Foreskin fibroblast (primary cell): ENCODE measurements at places on chromosomes 3 and 15.

DNA sequence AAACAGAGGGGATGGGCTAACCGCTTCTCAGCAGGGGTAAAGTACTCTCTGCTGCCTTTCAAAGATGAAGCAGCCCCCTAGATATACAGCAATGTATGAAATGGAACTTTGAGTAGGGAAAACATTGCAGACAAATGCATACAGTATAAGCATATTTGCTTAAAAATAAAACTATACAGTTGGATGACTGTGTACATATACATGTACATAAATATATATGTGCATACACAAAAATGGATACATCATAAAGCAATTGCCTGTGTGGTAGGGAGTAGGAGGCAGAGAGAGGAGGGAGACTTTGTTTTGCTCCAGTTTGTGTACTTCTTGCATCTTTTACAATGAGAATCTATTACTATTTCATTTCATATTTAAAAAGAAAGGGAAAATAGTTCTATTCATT, 28.4 kb downstream of the NSMCE3 start:
- DNase-seq = no peak

GRCh38 chr15:52005748-52006701, 13.0 kb upstream of the MAPK6 start:
- DNase-seq = peak; percentile 53

DNA sequence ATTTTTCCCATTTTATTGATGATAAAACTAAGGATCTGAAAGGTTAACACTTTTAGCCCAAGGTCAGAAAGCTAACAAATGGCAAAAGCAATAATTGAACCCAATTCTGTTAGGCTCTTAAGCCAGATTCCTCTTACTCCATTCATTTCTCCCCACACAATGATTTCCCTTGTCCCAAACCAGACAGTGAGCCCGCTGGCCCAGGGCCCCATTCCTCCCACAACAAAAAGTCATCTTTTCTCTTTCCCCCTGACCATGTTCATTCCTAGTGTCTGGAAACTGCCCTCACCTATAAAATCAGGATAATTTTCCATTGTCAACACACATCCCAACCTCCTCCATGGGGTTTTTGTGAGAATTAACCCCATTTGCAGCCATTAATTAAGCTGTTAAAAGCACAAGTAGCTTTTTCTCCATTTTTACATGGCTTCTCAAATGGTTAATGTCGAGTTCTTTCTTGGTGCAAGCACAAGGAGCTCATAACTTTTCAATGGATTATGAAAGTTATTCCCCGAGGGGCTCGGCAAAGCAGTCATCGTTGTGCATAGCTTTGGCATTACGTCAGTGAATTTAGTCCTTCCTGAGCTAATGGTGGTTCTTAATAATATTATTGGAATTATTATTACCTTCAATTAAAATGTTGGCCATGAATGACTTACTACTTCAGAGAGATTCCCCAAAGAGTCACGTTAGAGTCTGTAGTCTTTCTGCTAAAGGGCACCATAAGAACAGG, 151.0 kb upstream of the WNT5A start:
- no peak for DNase-seq

- DNase-seq = no peak
These were observed 289.2 kb upstream of the CHRM5 start for GRCh38 chr15:33679061-33679460.

DNA sequence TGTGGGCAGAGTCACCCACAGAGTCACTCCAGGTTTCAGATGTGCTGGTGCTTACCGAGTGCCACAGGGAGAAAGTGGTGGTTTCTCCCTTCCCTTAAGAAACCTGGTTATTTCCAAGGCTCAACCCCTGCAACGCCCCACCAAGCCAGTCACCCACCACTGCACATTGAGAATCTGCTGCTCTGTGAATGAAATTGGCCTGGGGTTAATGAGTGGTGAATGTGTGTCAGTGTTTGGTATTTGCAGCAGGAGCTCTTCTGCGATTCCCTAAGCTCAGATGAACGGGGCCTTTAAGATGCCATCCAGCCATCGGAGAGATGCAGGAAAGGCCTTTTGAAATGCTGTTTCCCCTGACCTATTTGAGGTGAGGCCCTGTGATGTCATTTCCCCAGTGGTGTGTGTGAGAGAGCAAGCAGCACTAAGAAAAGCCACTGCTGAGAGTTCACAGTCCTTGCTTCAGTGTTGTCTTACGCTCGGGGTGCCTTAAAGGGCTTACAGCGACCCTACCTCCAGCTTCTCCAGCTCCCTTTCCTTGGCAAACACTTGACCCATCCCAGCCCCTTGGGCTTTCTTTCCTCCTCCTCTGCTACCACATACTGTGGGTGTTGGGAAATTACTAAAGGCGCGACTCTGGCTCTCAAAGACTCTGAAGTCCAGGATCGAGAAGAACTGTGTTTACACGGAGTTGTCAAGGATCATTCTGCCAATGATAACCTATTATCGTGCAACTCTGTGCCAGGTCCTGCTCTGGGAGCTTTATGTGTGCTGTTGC, 68.9 kb downstream of the SMAD3 start:
- peak; percentile 42 for DNase-seq

GRCh38 chr15:63615935-63616334, 18.7 kb downstream of the FBXL22 start:
- DNase-seq = no peak

- DNase-seq = no peak
These were observed 232.5 kb downstream of the CHST2 start for GRCh38 chr3:143351895-143352608.

GRCh38 chr3:123993818-123994217, 1.9 kb upstream of the ROPN1 start:
- no peak for DNase-seq

DNA sequence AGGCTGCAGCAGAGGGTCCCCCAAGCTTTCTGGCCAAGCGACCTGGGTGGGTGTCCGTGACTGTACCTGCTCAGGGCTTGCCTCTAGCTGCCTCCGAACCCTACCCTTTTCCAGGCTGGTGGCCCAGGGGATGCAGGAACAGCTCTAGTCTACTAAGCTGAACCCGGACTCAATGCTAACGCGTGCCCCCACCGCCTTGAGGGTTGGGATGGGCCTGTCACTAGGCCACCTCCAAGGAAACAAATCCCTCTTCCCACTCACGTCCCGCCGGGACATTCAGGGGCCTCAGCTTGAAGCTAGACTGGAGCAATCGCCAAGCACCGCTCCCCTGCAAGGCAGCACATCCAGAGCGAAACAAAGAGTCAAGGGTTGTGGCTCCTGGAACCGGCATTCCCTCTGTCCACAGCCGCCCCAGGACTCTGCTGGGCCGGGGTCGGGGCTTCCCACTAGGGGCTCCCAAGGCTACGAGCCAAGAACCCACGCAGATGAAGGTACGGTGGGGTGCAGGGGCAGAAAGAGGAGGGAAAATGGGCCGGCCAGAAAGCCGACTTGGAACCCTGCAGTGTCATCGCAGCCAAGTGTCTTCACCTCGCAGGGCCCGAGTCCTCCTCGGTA, 2.9 kb downstream of the FBXL22 start:
- no peak for DNase-seq

- DNase-seq = peak; percentile 41
These were observed 36.5 kb downstream of the DAPK2 start for GRCh38 chr15:64009798-64010261.

DNA sequence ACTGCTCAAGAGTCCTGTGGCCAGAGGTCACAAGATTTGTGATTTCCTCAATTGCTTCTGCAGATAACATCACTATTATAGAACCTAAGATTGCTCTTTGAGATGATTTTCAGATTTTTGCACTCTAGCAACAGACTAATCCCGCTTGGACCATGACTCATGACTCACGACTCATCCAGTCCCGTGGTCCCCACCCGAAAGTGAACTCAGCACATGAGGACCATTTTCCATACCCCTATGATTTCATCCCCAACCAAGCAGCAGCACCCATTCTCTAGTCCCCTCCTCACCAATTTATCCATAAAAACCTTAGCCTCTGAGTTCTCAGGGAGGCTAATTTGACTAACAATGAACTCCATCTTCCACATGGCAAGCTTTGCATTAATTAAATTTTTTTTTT, 106.3 kb upstream of the ALCAM start:
- DNase-seq = no peak

- no peak for DNase-seq
These were observed 18.7 kb downstream of the ATP13A3 start for GRCh38 chr3:194468086-194468485.

DNA sequence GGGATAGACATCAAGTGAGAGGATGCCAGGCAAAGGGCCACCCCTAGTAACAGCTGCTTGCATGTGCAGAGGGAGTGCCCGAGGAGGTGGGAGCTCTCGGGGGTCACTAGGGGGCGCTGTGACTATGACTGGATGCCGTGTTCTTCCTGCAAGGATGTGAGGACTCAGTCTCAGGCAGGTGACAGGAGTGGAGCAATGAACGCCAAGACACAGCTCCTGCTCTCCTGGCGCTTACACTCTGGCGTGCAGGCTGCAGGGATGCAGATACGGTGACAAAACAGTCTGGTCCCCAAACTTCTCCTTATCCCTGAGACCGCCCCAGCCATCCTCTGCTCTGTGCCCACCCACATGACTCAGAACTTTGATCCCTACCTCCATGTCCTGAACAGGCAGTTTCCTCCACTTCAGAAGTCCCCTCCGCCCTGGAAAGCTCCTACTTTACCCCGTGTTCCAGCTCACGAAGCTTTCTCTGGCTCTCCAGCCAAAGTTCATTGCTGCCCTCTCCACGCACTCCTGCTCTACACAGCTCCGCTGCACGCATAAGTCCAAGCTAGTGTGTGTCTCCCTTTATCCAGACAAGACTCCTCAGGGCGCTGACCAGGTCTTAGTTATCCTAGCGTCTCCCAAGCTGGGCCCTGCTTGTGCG, 14.7 kb downstream of the RHOV start:
- peak; percentile 43 for DNase-seq

GRCh38 chr3:188214442-188214841, 60.5 kb downstream of the LPP start:
- DNase-seq = no peak

- DNase-seq = no peak
These were observed 3.6 kb downstream of the FOXP1 start for GRCh38 chr3:71579935-71580406.

DNA sequence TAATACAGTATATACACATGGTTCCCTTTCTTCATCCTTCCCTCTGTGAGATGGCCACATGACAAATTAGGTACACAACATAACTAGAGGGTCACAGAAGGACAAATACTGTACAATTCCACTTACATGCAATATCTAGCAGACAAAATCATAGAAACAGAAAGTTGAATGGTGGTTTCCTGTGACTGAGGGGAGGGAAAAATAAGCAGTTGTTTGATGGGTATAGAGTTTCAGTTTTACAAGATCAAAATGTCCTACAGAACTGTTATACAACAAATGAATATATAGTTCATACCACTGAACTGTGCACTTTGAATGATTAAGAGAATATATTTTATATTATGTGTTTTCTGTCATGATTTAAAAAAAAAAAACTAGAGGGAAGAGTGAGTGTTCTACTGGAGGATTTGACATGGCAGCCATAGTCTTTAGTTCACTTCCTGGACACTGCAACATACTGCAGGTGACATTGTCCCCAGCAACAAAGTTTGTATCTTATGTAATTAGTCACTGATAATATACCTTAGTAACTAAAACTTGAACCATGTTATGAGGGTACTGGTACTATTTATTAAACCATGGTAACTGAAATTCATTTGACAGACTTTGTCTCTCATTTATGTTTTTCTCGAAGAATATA, 37.2 kb downstream of the CCDC54 start:
- no peak for DNase-seq

GRCh38 chr3:114144909-114145688, 33.8 kb downstream of the DRD3 start:
- DNase-seq = peak; percentile 90

- peak; percentile 53 for DNase-seq
These were observed 221.2 kb downstream of the TUSC7 start for GRCh38 chr3:116930786-116931185.

GRCh38 chr15:41921167-41921566, 27.3 kb upstream of the SPTBN5 start:
- DNase-seq = no peak

DNA sequence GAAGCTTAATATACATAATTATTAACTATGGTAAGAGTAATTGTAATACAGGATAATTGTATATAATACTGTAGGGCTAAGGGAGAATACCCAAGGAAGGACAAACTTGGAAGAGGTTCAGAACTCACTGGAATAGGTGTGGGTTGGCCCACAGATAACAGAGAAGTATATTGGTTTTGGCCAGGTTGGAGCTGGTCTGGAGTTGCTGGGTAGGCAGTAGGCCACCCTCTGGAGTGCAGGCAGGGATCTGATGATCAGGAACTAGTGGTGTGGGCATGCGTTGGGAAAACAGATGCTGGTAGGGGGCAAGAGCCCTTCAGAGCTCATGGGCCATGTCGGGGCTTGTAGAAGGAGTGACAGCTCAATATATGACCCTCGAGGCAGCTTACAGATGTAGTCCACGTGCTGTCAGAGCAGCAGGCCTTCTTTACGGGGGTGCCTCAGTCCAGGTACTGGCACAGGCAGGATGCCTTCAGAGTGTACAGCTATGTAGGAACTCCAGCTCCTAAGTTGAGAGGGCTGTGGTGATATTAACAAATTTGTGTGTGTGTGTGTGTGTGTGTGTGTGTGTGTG, 12.4 kb downstream of the IREB2 start:
- DNase-seq = no peak

GRCh38 chr15:76183930-76184649, 124.3 kb downstream of the TMEM266 start:
- no peak for DNase-seq

DNA sequence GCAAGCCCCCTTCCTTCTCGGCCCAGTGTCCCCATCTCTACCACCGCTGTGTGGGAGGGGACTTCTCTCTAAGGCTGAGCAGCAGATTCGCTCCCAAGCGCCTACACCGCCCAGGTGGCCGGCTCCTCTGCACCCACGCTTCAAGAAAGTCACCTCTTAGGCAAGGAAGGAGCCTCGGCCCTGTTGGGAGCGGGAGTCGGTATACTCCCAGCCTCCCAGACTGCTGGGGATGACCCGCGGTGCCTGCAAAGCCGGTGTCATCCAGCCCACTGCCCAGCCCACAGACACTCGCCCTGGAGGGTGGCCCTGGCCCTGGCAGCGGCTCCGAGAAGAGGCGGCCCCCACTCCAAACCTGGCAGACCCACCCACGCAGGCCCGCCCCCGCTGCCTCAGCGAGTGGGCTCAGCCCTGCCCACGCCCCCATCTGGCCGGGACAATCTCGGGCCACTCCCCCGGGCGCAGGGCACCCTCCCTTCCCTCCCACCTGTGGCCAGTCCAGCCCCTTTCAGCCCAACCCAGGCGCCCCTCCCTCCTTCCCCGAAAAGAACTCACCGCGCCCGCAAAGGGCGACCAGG, 396 bp downstream of the CHRNB4 start:
- no peak for DNase-seq

DNA sequence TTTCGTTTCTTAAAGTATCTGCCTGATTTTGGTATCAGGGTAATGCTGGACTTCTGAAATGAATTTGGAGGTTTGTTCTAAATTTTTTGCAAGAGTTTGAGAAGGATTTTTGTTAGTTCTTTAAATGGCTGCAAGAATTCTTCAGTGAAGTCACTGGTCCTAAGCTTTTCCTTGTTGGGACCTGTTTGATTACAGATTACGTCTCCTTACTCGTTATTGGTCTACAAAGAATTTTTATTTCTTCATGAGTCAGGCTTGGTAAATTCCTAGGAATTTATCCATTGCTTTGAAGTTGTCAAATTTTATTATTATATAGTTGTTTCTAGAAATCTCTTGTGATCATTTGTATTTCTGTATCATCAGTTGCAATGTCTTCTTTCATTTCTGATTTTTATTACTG, 196.0 kb downstream of the DPH6 start:
- DNase-seq = no peak
